ENCODE measurements at places on chromosomes 4 and X.

DNA sequence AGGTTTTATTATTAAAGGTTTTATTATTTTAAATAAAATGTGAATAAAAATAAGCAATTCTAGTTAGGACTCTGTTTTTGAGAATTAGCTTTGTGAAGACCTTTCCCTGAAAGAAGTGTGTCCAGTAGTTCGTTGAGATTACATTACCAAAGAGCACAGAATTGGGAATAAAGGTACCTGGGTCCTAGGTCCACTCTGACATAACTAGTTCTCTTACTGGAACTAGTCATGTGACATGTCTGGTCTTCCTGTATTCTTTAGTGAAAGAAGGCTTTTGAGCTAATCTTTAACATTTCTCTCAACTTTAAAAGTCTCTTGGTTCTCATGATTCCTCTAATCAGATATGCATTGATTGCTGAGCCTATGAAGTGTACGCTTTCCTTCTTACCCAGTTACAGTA, 292.0 kb upstream of the SMIM31 start:
- DNase-seq: no peak

GRCh38 chrX:17192106-17192505, 182.9 kb upstream of the NHS start:
- DNase-seq: no peak

DNA sequence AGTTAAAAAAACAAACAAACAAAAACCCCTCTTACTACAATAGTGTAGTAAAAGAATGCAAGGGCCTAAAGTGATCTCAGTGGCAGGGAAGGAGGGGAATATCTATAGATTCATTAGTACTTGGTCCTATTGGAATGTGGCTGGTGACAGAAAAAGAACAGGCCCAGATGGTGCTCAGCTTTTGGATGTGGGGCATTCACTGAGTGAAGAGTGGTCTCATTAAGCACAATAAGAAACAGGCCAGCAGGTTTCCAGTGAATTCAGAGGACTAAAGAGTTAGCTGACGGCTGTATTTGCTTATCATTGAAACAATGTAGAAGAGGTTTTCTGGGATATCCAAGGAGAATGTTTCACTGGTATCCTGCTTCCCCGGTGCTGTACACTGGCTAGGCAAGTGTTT, 243.8 kb upstream of the HHIP start:
- DNase-seq: no peak

DNA sequence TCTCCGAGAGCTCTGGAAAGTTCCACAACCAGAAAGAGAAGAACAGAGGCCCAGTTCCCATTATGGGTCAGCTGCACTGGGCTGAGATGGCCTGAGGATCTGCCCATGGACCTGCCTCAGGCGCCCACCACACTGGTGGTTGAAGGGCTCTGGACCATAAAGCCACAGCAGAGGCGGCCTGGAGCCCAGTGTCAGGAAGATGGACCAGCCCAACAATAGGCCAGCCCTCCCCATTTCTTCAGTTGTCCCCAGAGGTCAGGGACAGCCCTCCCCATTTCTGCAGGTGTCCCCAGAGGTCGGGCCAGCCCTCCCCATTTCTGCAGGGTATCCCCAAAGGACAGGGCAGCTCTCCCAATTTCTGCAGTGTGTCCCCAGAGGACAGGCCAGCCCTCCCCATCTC, 37.2 kb upstream of the C4orf50 start:
- DNase-seq: no peak

DNA sequence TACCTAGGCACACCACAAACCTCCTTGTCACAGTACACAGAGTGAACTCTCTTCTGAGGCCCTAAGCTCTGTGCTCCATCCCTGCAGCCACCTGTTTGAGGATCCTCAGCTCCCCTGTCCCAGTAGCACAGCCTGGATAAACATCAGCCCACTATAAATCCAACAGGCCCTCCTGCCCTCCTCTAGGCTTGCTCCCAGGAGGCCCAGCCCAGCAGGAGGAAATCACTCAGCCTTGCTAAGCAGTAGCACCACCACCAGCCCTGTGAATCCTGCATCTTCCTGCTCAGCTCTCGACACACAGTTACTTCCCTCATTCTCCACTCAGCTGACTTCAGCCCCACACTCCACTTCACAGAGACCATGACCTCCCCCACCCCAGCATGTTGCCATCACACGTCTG, 273.9 kb downstream of the BCOR start:
- no peak for DNase-seq

GRCh38 chrX:140177821-140178220, 212.5 kb upstream of the CXorf66 start:
- no peak for DNase-seq

DNA sequence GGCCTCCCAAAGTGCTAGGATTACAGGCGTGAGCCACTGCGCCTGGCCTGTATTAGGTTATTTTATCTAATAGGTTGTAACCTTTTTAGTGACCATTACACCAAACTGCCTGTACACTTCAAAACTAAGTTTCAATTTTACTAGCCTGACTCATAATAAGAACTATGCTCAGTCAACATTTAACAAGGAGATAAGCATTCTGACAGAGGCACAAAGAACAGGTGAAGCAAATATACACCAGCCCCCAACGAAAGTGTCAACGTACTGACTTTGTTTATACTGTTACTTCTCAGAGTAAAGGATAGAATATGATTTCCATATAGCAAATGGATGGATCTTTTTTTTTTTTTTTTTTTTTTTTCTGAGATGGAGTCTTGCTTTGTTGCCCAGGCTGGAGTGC, 62.8 kb downstream of the SHISA3 start:
- no peak for DNase-seq

DNA sequence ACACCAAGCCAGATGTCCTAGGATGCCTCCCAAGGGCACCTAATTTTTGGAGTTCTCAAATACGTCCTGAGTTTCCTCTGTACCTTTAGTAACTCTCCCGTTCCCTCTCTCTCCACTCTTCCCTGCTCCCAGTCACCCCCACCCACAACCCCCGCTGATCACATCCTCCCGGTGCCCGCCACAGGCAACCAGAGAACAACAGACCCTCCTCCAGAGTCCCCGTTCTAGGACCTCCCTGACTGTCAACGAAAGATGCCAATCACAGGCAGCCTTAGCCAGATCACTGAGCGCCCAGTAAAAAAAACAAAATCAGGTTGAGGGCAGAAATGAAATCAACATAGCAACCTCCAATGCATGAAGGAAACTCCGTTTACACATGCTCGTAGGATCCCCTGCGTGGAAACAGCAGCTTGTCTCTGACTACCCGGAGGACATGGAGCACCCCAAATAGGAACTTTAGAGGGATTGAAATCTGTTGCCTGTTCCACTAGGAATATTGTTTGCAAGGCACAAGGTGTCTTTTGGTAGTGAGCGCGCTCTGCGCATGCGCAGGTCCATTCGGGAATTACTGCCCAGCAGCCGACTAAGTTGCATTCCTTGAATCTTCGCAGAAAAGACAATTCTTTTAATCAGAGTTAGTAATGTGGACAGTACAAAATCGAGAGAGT, at the start of gene GABRB1:
Gene GABRB1, plus strand, starts transcription at position 557 of the 668 bp plus-strand sequence.
- peak; percentile 44 for DNase-seq

DNA sequence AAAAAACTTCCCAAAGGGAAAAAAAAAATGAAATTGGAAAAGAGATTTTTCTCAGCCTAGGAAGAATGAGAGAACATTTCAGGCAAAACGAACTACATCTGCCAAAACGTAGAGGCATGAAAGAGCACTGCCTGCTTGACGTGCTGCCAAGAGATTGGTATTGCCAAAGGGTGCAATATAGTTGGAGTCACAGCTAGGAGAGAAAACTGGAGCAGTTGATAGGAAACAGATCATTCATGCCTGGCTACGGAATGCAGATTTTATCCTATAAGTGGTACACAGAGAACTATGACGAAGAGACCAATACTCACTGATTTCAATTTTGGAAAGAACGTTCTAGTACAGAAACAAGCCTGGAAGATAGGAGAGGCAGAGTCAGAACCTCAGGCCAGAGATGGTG, 68.4 kb upstream of the IQCM start:
- DNase-seq: no peak

- DNase-seq: no peak
Observed at GRCh38 chr4:156976147-156976546, 4.5 kb upstream of the PDGFC start.

DNA sequence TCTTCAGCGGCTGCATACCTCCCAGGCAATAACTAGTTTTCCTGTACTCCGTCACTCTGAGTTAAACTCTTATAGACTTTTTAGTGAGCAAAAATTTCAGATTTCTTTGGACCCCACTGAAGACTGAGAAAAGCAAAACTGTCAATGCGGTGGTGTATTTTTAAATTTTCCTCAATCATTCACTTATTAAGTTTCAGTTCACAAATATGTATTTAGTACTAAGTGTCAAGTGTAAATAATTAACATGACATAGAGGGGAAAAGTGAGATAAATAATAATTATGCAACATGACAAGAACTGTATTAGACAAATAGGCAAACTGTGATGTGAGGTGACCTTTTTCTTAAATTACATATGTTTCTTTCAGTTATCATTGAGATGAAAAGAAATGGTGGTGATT, 124.4 kb downstream of the NAF1 start:
- DNase-seq: no peak

GRCh38 chrX:14915596-14915995, 42.4 kb downstream of the MOSPD2 start:
- DNase-seq: no peak

DNA sequence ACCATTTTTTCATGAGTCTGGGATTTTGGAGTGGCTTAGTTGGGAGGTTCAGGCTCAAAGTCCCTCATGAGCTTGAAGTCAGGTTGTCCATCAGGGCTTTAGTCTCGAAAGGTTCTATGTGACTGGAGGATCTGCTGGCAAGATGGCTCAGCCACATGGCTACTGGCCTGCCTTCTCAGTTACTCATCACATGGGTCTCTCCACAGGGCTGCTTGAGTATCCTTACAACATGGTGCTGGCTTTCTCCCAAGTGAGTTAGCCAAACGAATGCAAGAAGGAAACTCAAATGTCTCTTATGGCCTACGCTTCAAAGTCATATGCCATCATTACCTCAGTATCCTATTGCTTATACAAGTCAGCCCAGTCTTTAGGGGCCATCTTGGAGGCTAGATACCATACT, 106.3 kb upstream of the VCX3B start:
- DNase-seq: no peak

All from T47D (cell line).